Activated naive CD4-positive, alpha-beta T cell (primary cell): ENCODE measurements at places on chromosomes 12 and 14.

GRCh38 chr12:53927220-53928029 lies 11.2 kb upstream of the HOXC13 start:
- DNase-seq, result no peak

DNA sequence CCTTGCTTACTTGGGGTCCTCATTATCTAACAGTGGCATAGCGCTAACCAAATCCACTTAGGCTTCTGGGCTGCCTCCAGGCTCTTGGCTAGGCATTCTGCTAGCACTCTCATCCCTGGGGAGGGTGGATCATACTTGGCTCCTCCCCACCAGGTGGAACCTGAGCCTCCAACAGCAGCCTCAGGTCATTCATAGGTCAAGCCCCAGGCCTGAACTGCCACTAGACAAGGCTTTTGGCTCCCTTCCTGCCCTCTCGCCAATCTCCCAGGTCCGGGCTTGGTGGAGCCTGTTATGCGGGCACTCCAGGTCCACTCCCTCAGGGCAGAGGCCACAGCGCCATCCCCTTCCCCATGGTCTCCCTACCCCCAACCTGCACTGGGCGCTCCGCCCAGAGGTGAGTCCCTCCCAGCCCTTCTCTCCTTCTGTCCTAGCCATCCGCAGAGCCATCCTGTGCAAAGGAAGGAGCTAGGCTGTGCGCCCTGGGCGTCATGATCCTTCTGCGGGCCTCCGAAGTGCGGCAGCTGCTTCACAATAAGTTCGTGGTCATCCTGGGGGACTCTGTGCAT lies 154.9 kb upstream of the AMIGO2 start:
- no peak for DNase-seq

- DNase-seq, result no peak
Measured at GRCh38 chr12:96258104-96258961, 64.2 kb downstream of the ELK3 start.

- DNase-seq, result no peak
Measured at GRCh38 chr12:14920475-14921126, 17.7 kb downstream of the ERP27 start.

DNA sequence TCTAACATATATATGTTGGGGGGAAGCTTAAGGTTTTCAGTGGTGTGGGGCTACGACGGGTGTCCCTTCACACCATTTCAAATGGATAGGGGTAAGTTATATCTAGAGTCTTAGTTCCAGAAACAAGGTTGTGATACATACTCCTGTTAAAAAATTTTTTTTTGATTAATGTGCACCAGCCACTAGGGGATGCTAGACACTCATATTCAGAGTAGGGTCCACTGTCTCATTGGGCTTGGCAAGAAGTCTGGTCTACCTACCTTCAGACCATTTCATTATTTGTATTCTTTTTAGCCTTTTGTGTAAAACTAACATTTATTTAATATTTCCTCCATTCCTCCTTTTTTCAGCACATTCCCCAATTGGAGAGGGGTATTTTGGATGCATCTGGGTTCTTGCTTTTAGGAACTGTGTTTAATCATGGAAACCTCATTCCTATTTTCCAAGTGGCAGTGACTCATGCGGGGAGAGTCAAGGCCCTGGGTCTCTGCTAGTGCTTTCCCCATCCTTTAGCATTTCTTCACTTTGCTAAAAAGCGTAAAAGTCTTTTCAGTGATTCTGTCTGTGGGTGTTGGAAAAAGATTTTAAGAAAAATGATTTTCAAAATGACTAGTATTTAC lies 33.4 kb downstream of the ANO4 start:
- no peak for DNase-seq

- no peak for DNase-seq
Measured at GRCh38 chr12:75751769-75752471, 240.5 kb upstream of the KRR1 start.

- no peak for DNase-seq
Measured at GRCh38 chr14:99055816-99056215, 216.2 kb downstream of the BCL11B start.

DNA sequence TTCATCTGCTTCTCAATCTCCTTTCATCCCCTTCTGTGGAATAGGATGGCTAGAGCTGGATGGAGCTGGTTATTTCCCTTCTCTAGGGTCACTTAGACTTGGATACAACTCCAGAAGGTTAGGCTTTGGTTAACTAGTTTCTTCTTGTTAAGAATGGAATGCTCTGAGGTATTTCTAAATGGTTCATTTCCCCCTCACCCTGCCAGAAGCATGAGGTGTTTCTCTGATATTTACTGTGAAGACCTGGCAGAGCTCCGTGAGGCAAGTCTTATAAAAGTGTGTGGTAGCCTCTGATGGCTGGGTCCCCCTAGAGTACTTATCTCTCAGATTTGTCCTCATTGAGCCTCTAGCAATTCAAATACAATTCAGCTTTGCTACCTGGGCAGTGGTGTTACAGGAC lies 207.9 kb downstream of the SLC16A7 start:
- DNase-seq, result no peak

DNA sequence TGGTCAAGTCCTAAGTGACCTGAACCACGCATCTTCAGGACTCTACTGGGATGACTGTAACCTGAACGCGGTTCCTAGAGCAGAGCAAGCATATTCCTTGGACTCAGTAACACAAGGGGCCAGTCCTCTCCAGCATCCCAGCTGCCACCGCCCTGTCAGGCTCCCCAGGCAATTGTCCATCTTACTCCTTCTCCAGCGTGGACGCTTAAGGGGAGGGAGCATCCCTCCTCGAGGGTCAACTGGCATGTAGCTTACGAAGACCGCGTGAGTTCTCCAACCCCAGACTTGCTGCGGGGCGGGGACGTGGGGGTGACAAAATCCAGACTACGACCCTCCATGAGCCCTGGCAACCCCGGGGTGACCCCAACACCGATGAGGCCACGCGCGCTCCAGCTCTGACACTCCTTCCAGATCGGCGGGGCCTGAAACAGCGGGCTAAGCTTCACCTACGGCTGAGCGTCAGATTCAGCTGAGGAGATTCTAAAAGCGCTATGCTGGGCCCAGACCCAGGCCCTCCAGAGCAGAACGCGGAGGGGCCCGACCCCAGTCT lies 846 bp upstream of the MTHFD1 start:
- DNase-seq, result peak; percentile 12

- DNase-seq, result no peak
Measured at GRCh38 chr12:2267703-2268470, 215.1 kb downstream of the CACNA1C start.

DNA sequence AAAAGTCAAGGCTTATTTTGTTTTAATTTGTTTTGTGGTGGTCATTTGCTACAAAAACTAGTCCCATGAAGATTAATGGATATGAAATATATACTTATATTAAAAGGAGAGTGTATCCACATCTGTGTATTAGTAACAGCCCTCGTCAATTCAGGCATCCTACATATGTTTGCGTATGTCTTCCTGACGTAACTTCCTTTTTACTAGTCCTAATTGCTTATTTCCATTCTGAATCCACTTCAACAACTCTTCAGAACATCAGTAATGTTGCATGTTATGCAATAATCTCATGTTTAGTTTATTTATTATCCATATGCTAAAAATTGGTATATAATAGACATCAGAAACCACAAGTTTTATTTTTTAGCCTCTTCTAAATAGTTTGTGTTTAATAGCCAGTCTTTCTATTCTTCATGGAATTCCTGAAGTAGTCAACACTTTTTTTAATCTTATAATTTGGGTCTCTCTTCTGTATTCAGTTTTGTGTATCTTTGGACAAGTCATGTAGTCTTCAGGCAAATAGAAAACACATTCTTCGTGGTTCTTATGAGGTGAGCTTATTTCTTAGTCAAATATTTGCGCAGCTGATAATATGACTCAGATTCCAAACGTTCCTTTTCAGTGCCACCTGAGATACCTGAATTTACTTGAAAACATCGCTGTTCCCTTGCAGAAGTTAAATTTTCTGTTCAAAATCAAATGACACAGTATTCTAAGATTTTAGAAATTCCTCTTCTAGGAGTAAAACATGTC lies 268.6 kb downstream of the CCDC59 start:
- no peak for DNase-seq

- DNase-seq, result no peak
Measured at GRCh38 chr12:104463368-104463767, 6.6 kb downstream of the CHST11 start.

DNA sequence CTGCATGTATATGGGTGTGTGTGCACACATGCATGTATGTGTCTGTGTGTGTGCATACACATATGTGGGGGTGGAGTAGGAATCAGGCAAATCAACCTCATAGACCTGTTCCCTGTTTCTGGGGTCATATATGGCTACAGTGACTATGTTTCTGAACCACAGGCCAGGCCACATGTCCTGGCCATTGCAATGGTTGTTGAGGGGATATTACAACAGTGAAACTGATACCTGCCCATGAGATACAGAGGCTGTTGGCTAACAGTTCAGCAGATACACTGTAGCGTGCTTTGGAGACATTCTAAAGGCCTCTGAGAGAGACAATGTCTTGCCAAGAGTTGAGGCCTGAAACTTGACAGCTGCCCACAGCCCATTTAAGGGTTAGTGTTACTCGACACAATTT lies 47.3 kb upstream of the FOS start:
- no peak for DNase-seq

GRCh38 chr12:50282721-50283228 lies 545 bp downstream of the LIMA1 start:
- no peak for DNase-seq

- DNase-seq, result no peak
Measured at GRCh38 chr12:102478405-102479098, 1.8 kb downstream of the IGF1 start.

GRCh38 chr12:82517027-82517426 lies 158.7 kb downstream of the METTL25 start:
- no peak for DNase-seq

DNA sequence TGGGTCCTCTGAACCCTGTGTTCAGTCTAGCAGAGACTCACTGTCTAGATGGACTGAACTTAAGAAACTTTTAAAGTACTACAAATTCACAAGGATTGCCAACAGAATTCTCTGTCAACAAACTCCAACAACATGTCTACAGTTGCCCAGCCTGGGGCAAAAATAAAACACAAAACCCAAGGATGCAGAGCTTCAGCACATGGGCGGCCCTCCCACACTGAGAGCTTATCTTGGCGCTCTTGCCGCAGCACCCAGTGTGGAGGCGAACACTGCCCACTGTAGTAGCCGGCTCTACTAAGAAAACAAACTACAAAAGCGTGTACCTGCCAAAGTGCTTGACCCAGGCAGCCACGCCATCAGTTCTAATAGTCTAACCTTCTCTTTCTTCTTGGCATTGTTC lies 66.7 kb downstream of the PTPN21 start:
- no peak for DNase-seq

- DNase-seq, result no peak
Measured at GRCh38 chr12:75708802-75709201, 197.4 kb upstream of the KRR1 start.

GRCh38 chr14:34052658-34053014 lies 101.8 kb upstream of the EGLN3 start:
- no peak for DNase-seq

DNA sequence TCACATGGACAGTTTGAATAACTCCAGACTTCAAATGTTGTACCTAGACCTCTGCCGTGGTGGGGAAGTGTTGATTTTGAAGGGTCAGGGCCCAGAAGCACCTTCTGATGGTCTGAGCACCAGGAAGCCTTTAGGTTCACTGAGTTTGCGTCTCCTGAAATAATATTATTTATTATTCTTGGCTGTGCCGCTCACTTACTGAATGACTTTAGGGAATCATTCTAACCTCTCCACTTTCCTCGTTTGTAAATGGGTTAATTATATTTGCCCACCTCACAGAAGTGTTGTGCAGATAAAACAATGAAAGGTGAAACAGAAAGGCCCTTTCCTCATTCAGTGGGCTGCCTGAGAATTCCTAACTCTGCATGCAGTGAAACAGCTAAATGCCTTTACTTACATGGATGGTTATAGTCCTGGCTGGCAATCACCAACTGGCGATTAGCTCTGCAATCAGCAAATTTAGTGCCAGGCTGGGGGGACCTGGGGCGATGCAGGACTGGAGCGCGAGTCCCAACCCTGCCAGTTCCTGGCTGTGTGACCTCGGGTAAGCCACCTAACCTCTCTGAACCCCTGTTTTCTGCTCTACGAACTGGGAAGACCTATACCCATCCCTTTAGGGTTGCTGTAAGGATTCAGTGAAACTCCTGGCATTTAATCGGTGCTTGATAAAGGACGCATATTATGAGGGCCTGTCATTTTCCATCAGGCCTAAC lies 57.5 kb downstream of the MAP1LC3B2 start:
- DNase-seq, result no peak

DNA sequence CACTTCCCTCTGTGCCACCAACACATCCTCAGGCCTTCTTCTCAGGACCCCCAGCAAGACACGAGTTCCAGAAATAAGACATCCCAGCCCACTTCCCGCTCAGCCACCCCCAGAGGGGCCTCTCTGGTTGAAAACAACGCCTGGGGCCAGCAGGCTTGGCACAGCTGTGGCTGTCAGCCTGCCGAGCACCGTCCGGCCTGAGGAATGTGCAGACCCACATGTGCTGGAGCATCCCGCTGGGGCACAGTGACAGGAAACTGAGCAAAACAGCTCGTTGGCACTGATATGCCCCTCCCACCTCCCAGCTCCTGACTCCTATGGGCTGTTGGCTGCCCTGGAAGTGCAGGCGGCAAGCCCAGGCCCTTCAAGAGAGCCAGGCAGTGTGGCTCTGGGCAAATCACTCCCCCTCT lies 1.4 kb downstream of the SYNE3 start:
- no peak for DNase-seq

GRCh38 chr14:95485222-95485819 lies 31.1 kb downstream of the SYNE3 start:
- DNase-seq, result no peak

- DNase-seq, result no peak
Measured at GRCh38 chr12:56991319-56992246, 14.8 kb downstream of the ZBTB39 start.

DNA sequence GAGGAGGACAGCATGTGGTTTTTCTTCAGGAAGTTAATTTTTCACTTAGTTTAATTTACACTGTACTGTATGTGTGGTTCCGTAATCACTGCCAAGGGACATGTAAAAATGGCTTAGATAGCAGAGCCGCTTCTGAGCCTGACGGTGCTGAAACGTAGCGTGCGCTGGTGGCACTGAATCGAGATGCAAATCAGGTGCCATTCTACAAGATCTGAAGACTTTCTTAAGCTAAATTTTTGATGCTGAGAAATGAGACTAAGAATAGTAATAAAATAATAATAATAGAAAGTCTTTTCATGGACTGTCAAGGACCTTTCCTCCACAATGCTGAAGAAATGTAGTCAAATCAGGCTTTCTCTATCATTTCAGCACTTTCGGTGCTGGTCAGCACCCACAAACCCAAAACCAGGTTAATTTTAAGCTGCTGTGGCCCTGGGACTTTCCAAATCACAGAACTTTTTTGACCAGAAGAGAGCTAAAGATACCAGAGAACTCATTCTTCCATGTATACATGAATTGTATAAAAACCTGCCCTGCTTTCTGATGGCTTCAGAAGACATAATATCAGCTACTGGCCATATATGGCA lies 183.3 kb upstream of the LMO3 start:
- no peak for DNase-seq

- DNase-seq, result no peak
Measured at GRCh38 chr12:84542289-84542688, 370.3 kb downstream of the SLC6A15 start.
